Neural progenitor cell (in vitro differentiated cells): ENCODE measurements at places on chromosomes 11 and 22.

- DNase-seq, result no peak
Observed at GRCh38 chr11:65918211-65919140, at the start of gene C11orf68. Gene C11orf68 (minus strand): TSS chr11:65919062. CDS start chr11:65919031, 31 bp downstream.

DNA sequence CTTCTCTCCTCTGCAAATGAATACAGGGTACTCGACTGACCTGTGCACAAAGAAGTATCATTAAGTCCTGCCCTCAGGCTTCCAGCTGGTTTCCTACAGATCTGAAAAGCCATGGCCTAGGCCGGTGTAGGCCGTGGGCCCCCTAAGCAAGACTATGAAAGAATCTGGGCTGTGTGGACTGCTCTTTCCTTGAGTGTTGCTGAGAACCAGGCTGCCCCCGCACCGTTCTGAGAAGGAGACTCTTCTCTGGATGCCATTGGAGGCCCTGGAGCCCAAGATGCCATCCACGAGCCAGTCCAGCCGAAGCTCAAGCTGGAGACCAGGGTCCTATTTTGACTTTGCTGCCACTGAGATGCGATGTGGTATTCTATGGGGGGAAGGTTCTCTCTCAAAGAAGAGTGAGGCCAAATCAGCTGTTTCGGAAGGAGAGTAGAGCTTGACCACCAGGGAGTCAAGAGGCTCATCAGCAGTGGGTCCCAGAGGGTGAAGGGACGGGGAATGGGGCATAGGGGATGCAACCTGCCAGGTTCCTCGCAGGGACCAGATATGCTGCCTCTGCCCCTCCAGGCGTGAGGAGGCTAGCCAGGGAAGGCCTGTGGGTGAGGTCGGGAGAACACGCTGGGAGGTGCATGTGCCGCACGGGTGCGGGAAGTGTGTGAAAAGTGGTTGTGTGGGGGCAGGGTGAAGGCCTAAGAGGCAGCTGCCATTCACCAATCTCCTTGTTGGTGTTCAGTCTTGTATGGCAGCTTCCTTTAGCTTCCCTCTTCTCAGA is 96.4 kb upstream of the B3GAT1 start:
- no peak for DNase-seq

- DNase-seq, result no peak
Observed at GRCh38 chr22:27772081-27772983, 29.2 kb downstream of the MN1 start.

- DNase-seq, result peak; percentile 100
Observed at GRCh38 chr11:65117206-65118096, at the start of gene ZNHIT2. Gene ZNHIT2 (minus strand): TSS chr11:65117701. CDS start chr11:65117653, 48 bp downstream.

DNA sequence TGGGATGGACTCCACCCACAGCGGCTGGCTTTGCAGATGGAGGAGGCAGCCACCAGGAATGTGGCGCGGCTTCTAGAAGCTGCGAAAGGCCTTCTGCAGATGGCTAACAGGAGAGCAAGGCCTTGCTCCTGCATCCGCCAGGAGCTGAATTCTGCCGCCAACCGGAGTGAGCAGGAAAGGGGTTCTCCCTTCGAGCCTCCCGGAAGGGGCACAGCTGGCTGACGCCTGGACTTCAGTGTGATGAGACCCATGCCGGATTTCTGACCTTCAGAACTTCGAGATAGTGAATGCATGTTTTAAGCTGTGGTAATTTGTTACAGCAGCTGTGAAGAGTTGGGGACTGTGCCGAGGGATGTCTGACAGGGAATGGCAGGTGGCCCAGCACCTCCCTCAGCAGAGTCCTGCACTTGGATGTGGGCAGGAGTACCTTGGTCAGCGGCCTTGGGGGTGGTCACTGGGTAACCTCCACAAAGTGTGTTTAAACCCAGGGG is 7.7 kb downstream of the TBC1D22A start:
- DNase-seq, result no peak

GRCh38 chr22:29989446-29989845 is 90.8 kb upstream of the HORMAD2 start:
- DNase-seq, result no peak

DNA sequence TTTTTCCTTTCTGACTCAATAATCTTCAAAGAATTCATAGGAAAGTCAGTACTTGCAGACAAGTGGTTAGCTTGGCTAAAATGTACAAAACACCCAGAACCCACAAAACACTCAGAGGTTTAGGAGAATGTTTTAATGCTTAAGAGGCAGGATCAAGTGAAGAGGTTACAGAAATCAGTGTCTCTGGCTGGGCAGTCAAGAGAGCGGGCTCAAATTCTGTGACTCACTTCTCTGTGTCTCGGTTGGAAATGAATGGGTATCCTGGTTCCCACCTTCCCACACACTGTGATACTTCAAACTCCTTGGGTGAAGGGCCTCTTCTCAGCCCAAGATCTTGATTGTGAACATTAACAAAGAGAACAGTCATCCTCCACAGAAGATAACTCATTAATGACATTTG is 3.8 kb downstream of the MPEG1 start:
- DNase-seq, result no peak

- no peak for DNase-seq
Observed at GRCh38 chr11:46252373-46252914, 25.0 kb upstream of the CREB3L1 start.

DNA sequence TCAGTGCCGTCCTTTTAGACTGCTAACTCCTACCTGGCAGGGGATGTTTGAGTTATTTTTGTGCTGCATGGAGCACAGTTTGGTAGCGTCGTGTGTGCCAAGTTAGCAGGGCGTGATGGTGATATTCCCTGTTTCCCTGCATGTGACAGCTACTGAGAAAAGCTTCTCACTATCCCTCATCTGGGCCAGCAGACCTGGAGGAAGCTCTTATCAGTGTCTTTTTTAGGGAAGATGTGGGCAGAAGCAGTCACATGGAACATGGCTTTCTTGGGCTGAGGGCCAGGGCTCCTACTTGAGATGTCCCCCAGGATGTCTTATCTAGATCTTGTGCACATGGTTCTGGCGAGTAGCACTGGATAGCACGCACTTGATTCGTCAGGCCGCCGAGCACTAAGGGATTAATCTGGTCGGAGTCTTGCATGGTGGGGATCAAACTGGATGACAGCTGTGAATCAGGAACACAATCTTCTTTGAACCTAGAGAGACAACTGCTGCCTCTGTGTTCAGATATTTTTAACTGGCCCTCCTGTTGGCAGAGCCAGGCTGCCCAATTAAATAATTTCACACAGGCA is 33.8 kb downstream of the TECTA start:
- no peak for DNase-seq

GRCh38 chr11:1932105-1932480 is 12.6 kb downstream of the TNNT3 start:
- DNase-seq, result no peak

GRCh38 chr22:37763652-37764051 is 44.1 kb upstream of the GCAT start:
- no peak for DNase-seq

GRCh38 chr22:36368359-36368983 is 19.3 kb downstream of the MYH9 start:
- DNase-seq, result peak; percentile 94
